Airway epithelial cell (primary cell): ENCODE measurements at places on chromosomes 6 and 20. TPM values are rescaled to one million over a fixed set of nuclear protein-coding genes. Genes with fewer than 3 reads are reported as not detected.

TSPO2 gene
- total RNA-seq = not detected in 2 replicates

PI16 gene
- not detected in 2 replicates for total RNA-seq

C20orf202 gene
- 0.05 TPM in 1 of 2 replicates, not detected in the other for total RNA-seq

ERVFRD-1 gene
- total RNA-seq = not detected in 2 replicates

CRIP3 gene
- total RNA-seq = not detected in 2 replicates

CHRNA4 gene
- total RNA-seq = not detected in 2 replicates

PRDM1 gene
- 2.6 and 3.7 TPM in 2 replicates for total RNA-seq

C20orf204 gene
- total RNA-seq = 0.14 and 0.74 TPM in 2 replicates

FAM83C gene
- total RNA-seq = 1.2 and 3.2 TPM in 2 replicates

CDH4 gene
- total RNA-seq = 2.0 and 2.9 TPM in 2 replicates

HSD17B8 gene
- 28.8 and 35.9 TPM in 2 replicates for total RNA-seq

TINAG gene
- total RNA-seq = not detected in 2 replicates

MYMX gene
- 0.21 TPM in 1 of 2 replicates, not detected in the other for total RNA-seq

HDGFL1 gene
- not detected in 2 replicates for total RNA-seq

RSPH3 gene
- 4.2 and 4.8 TPM in 2 replicates for total RNA-seq

FOXF2 gene
- 0.23 and 0.35 TPM in 2 replicates for total RNA-seq

DOK5 gene
- not detected in 2 replicates for total RNA-seq

PROKR2 gene
- total RNA-seq = not detected in 2 replicates

GNRH2 gene
- not detected in 2 replicates for total RNA-seq

ENPP1 gene
- 0.28 and 0.42 TPM in 2 replicates for total RNA-seq

FERMT1 gene
- total RNA-seq = 26.7 and 37.3 TPM in 2 replicates

TFAP2B gene
- not detected in 2 replicates for total RNA-seq

DLK2 gene
- total RNA-seq = 11.9 and 21.3 TPM in 2 replicates

RIPOR3 gene
- 0.05 and 0.56 TPM in 2 replicates for total RNA-seq

TASP1 gene
- total RNA-seq = 7.3 and 10.2 TPM in 2 replicates

GSTA3 gene
- not detected in 2 replicates for total RNA-seq

MATN4 gene
- total RNA-seq = 0.05 TPM in 1 of 2 replicates, not detected in the other

PI3 gene
- total RNA-seq = 53.8 and 117 TPM in 2 replicates

PTPRT gene
- total RNA-seq = not detected in 2 replicates

GPX5 gene
- total RNA-seq = not detected in 2 replicates
